ENCODE measurements at places on chromosomes 2 and 18.

DNA sequence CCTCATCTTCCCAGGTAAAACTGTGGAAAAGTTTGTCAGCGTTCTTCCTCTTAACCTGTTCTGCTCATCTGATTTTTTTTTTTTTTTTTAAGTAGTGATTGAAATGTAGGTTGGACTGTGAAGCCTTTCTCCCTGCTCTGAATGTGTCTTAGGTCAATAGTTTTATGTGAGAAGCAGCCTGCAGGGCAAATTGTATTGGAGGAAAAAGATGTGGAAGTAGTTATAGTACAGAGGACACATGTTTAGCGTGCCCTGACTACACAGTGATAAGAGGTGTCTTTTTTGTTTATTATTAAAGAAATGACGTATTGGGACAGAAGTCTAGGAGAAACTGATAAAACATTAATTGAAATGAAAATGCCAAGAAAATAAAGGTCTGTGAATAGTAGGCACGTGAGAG lies 1.5 kb downstream of the MTA3 start:
- DNase-seq: no peak

DNA sequence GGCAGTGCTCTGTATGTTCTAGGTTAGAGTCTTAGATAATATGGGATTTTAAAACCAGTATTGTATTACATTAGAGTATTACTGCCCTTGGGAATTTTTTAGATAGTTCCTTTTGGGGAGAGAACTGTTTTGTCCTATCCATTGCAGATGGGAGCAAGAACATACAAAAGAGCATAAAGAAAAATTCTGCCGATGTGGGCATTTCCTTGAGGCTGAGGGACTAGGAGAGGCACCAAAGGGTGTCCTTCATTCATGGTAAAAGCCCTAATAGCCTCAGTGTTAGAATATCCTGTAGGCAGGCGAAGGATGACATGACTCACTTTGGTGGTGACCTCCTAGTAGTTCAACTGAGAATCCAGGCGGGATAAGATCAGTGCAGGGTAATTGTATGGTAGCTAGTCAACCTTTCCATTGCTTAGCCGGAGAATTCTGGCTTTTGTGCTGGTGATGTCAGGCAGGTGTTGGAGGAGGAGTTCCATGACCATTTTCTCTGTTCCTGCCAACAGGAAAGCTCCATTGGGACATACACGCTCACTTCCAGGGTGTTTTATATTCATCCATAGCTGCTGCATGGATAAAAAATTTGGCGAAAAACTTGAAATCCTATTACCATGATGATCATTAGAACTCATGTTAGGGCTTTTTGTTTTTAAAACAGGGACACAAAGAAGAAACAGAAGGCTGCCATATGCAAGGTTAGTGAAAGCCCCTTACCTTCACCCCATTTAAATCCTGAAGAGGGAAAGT lies 28.1 kb downstream of the EPAS1 start:
- no peak for DNase-seq

DNA sequence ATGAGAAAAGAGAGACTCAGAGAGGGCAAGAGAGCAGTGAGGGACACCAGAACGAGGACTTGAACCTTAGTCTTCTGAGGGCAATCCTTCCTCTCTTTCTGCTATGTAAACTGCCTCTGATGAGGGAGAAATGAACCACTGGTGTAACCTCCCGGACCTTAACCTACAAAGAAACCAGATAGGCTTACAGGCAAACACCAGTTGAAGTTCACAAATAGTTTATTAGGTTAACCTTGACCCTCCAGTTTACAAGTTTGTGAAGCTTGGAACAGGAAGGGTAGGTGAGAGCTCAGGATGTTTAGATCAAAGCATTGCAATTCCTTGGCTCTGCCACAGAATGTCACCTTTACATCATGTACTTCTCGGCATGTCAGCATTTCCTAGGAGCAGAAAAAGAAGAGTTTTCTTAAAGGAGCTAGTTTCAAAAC lies 486.4 kb upstream of the SPRED2 start:
- DNase-seq: no peak

DNA sequence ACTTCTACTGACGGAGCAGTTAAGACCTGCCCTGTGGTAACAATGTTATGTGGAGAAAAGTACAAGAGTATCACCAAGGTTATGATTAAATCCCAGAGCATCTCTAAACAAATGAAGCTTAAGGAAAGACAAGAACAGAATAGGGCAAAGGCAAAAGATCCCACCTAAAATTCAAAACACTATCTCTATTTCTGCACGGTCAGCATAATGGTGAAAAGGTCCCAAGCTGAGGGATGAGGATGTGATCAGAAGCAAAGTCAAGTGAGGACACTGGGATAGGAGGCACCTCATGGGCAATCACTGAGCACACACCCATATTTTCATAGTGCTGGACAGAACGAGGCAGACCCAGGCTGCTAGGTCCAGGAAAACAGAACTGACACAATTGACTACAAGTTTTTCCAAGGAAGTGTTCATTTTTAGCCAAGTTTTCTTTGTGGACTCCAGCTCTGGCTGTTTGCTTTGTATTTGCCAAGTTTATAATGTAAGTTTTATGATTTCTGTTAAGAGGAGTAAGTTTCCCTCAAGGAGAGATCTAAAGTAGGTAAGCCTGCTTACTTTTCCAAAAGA lies 77.8 kb downstream of the NCKAP5 start:
- DNase-seq: no peak

All from activated CD8-positive, alpha-beta memory T cell treated with anti-CD3 and anti-CD28 coated beads for 1 hour (primary cell).